ENCODE measurements at places on chromosomes 13 and 19. TPM values are rescaled to one million over a fixed set of nuclear protein-coding genes. Genes with fewer than 3 reads are reported as not detected.

CATSPERD gene
- not detected for total RNA-seq

PPAN gene
- total RNA-seq = 183 TPM

CLDND2 gene
- not detected for total RNA-seq

PINLYP gene
- total RNA-seq = not detected

CEACAM5 gene
- 2.8 TPM for total RNA-seq

USHBP1 gene
- not detected for total RNA-seq

NLRP4 gene
- total RNA-seq = not detected

ZNF587 gene
- 16.3 TPM for total RNA-seq

DNA sequence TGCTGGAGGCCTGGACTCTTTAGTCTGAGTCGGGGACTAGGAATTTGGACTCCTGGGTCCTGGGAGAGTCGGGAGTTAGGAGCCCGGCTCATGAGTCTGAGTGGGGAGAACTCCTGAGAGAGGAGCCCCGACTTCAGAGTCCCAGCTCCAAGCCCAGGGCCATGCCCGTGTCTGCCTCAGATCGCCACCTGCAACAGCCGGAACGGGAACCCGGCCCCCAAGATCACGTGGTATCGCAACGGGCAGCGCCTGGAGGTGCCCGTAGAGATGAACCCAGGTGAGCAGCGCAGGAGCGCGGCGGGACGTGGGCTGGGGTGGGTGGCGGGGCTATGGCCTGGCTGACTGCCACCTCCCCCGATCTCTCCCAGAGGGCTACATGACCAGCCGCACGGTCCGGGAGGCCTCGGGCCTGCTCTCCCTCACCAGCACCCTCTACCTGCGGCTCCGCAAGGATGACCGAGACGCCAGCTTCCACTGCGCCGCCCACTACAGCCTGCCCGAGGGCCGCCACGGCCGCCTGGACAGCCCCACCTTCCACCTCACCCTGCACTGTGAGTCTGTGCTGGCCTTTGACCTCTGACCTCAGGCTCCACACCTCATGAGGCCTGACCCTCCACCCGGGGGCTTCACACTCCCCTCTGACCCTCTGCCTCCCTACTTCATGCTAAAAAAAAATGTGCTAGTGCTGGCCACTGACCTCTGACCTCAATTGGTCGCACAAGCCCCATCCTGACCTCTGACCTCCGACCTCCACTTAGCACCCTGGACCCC is 4.4 kb downstream of the BCAM start:
- no peak for DNase-seq

DNA sequence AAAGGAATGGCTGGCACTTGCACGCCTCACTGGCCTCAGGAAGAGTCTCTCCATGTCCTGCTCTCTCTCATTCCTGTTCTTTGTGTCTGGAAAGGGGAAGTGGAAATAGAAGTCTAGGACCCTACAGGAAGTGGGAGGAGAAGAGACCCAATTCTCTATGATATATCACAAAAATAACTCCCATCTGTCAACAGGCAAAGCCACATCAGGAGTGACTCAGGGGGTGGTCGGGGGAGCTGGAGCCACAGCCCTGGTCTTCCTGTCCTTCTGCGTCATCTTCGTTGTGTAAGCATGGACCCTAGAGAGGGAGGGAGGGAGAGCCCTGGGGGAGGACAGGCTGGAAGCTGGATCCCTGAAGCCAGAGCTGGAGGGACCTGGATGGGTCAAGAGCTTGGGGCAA is 3.0 kb downstream of the SIGLEC9 start:
- DNase-seq = peak; percentile 72

- DNase-seq = no peak
These were observed 6.8 kb upstream of the FRY start for GRCh38 chr13:32024750-32025149.

DNA sequence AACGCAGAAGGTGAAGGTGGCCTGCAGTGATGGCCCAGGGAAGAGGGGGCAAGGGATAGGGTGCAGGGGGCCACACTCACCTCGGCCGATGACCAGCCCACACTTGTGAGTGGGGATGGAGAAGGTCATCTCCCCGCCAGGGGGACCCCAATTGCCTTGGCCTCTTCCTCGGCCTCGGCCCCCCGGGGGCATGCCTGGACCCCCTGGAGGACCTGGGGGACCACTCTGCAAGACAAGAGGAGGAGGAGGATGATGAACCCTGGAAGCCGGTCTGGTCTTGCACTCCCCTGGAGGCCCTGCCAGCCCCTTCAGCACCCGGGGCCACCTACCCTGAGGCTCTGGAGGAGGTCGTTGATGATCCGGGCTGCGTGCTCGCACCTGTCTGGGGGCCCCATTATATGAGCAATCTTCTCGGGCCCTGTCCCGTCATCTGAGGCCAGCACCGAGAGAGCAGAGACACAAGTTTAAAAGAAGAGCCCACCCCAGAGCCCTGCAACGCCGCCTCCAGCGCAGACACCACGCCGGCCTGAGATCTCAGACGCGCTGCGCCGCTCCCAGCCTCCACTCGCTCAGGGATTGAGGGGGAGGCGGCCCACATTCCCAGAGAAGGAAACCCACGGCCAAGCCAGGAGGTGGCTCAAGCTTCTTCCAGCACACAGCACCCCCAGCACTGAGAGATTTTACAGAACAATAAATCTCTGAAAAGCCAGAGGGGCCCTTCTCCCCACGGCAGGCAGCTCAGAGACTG is 7.8 kb downstream of the KHSRP start:
- DNase-seq = no peak

DNA sequence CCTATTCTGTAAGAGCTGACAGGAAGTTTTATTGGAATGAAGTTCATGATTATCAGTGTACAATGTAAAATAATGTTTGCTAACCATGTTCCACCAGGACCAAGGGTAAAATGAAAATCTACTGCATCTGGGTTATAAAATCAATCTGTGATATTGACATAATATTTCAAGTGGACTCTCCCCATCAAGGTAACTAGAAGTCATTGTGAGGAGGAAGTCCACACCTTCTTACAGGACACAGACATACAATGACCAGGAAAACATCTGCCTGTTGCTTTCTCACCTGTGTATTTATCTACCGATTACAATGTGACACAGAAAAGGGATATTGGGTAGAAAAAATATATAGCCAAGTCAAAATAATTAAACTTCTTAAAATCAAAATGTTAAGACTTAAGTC is 140.7 kb upstream of the RFC3 start:
- no peak for DNase-seq

DNA sequence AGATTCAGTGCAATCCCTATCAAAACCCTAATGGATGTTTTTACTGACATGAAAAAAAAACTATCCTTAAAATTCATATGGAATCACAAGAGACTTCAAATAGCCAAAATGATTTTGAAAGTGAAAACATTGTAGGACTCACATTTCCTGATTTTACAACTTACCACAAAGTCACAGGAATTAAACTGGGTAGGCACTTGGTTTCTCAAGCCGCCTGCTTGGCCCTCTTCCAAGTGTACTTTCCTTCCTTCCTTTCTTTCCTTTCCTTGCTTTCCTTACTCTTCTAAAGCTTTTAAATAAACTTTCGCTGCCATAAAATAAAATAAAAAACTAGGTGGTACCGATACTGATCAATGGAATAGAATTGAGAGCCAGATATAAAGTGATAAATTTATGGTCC is 21.0 kb upstream of the CD33 start:
- DNase-seq = no peak

GRCh38 chr13:58495668-58496067 is 864.1 kb downstream of the PCDH17 start:
- DNase-seq = no peak

DNA sequence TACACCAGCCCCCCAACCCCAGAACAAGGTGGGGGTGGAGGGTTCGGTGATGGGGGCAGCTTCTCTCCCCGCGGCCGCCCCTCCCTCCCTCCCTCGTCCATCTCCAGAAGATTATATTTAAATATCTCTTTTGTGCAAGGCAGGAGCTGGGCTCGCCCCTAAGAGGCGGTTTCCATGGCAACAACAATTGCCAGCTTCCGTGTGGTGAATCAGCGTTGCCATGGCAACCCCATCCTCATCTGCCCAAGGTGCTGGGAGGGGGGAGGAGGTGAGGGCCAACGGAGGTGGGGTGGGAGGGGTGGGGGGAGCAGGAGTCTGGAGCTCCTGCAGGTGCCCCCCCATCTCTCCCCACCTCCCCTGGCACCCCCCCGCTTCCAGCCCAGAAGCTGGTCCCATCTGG is 46.4 kb downstream of the CELF5 start:
- peak; percentile 40 for DNase-seq

DNA sequence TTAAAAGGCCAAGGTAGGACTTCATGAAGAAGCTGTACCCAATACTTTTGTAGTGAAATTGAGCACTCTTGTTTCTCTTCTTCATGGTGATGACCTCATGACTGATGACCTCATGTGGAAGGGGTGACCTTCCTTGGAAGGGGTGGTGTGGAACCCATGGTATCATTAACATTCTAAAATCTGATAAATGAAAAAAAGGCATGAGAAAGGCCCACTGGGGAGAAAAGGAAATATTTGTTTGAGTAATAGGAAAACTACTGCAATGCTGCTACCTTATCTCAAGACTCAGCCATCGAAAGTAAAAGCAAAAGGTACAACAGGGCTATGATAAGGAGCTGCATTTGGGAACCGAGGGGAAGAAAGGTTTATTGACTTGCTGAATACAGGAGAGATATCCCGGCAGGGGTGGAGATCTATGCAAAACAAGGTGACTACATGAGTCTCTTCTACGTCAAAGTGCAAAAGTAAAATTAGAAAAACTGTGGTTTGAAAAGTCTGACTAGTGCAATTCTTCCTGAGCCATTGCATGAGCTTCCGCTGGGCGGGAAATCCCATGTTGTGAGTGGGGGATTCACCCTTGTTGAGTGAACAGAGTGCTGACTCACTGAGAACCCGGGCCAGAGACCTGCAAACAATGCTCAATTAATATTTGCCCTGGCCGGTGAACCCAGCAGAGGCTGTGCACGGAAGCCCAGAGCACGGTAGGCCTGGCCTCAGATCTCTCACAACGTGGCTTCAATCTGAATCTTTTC is 138.9 kb upstream of the RFC3 start:
- peak; percentile 90 for DNase-seq

GRCh38 chr13:91045351-91046034 is 302.0 kb upstream of the MIR17HG start:
- DNase-seq = peak; percentile 33

Measured in PC-3 (cell line).